ENCODE measurements at places on chromosomes 3 and 15. TPM values are rescaled to one million over a fixed set of nuclear protein-coding genes. Genes with fewer than 3 reads are reported as not detected.

DNA sequence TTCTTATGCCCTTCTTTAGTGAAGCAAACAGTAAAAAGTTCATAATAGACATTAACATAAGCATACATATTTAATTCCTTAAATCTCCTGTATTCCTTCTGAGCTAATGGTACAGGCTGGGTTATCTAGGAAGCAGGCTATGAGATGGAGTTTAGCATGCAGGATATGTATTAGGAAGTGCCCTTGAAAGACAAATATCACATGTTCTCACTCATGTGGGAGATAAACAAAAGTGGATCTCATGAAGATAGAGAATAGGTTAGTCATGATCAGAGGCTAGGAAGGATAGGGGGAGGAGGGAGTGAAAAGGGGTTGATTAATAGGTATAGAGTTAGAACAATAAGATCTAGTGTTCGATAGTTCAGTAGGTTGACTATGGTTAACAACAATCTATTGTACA is 105.4 kb downstream of the CLASP2 start:
- no peak for DNase-seq

- DNase-seq: no peak
Measured at GRCh38 chr3:41018855-41019254, 180.4 kb upstream of the CTNNB1 start.

Gene ABI3BP
- 1.3 TPM for total RNA-seq

- DNase-seq: no peak
Measured at GRCh38 chr15:39180030-39180429, 400.8 kb upstream of the THBS1 start.

GRCh38 chr3:192833177-192833890 is 84.3 kb downstream of the MB21D2 start:
- no peak for DNase-seq

DNA sequence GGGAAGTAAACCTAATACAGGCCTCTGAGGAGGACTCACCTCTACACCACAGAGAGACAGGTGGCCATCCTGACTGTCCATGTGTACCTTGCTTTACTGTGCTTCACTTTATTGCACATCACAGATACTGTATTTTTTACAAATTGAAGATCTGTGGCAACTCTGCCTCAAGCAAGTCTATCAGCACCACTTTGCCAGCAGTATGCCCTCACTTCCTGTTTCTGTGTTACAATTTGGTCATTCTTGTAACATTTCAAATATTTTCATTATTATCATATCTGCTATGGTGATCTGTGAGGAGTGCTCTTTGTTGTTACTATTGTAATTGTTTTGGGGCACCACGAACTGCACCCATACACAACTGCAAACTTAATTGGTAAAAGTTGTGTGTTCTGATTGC is 78.0 kb downstream of the BBX start:
- no peak for DNase-seq

Gene PLAAT1
- 3.7 TPM for total RNA-seq

Gene RTP1
- total RNA-seq: not detected

- no peak for DNase-seq
Measured at GRCh38 chr3:141086188-141086587, 35.0 kb downstream of the SPSB4 start.

Gene BOC
- total RNA-seq: not detected

Gene LRRK1
- 1.3 TPM for total RNA-seq

GRCh38 chr3:47298439-47298838 is 15.7 kb downstream of the KLHL18 start:
- no peak for DNase-seq

DNA sequence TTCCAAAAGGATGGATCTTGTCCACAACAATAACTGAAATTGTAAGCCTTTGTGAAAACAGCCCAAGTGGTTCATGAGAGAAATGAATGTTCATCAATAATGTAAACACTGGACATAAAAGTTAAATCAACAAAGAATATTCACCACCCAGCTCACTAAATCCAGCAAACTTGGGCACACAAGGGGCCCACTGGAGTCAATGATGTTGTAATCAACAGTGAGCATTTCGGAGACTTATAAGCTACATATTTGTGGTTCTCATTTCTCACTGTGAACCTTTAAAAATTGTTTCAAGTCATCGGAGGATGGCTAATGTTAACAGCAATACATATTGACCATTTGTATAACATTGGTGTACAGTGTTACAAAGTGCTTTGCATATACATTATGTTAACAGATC is 63.1 kb downstream of the VGLL4 start:
- DNase-seq: no peak

Gene RBP2
- not detected for total RNA-seq

- DNase-seq: no peak
Measured at GRCh38 chr3:173429076-173429475, 31.5 kb downstream of the NLGN1 start.

Gene LARP6
- 66.0 TPM for total RNA-seq

Gene AGBL1
- total RNA-seq: 0.02 TPM

Gene HES1
- total RNA-seq: 17.7 TPM

DNA sequence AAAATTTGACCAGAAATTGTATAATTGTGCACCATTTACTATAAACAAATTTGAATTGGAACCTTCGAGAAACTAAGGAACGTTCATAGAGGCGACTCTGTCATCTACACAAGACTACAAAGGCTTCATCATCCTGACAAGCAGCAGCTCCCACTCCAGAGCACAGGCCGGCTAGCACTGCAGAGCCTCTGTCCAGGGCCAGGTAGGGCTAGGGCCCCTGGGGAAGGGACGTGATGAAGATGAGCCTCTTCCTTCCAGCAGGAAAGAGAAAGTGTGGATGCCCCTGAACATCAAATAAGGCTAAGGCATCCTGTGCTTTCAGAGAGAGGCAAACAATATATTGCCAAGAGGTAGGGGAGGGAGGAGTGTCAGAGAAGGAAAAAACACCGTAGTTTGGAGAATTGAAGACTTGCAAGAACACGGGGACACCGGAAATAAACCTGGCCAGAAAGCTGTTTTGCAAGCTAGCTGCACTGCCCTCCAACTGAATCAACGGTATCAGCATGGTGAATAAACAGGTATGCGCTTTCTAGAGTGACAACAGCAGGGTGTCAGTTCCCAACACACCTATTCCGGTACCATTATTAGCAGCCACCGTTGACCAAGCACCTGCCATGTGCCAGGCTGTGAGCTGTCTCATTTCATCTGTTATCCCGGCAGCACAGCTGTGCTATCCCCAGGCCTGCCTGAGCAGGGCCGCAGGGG is 12.4 kb downstream of the XXYLT1 start:
- no peak for DNase-seq

DNA sequence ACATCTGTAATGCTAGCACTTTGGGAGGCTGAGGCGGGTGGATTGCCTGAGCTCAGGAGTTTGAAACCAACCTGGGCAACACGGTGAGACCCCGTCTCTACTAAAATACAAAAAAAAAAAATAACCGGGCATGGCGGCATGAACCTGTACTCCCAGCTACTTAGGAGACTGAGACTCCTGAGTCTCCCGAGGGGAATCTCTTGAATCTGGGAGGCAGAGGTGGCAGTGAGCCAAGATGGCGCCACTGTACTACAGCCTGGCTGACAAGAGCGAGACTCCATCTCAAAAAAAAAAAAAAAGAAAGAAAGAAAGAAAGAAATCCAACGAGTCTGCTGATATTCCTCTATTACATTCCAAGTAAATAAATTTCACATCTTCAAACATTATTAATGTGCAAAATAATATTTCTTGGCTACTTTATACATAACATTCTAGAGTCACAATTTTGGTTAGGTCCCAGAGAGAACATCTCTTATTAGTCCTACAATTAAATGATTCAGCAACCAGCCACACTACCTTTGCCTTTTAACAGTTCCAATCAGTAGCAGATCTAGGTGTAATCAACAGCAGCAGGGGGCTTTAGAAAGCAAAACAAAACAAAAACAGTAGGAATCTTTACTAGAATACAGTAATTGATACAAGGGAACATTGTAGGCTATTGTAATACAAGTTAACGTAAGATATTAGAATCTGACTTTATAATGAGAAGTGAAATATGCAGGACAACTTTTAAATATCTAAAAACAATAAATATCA is 195.8 kb downstream of the TBC1D5 start:
- DNase-seq: no peak

Gene TNFAIP8L3
- not detected for total RNA-seq

DNA sequence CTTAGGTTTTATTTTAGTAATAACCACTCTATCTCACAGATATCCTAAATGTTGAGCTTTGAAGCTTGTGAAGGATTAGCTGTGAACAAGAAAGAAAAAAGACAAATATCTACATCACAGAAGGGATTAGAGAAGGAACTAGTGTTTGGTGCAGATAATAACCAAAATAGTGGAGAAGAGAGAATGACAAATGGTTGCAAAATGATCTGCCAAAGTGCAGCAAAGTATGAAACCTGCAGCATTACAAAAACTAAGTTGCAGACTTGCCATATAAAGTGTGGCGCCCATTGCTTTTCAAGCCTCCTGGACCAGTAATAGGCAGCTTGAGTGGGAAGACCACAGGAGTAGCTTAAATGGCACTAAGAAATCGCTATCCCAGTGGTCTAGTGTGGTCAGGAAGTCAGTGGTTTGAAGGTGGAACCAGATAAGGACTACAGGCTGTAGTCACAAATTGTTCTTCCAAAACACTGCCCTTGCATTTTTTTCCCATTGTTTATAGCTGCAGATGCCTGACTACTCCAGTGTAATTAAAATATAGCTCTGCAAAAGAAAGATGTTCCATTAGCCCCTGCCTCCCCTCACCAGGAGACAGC is 20.7 kb downstream of the TPM1 start:
- no peak for DNase-seq

GRCh38 chr15:69478259-69478781 is 25.7 kb downstream of the RPLP1 start:
- DNase-seq: no peak

- DNase-seq: no peak
Measured at GRCh38 chr3:380801-381200, 184.2 kb downstream of the CHL1 start.

Gene FSTL1
- total RNA-seq: 88.9 TPM
